Stimulated activated CD8-positive, alpha-beta memory T cell treated with anti-CD3 and anti-CD28 coated beads, Interleukin-15, amount 100 ng/mL, for 4 hours (primary cell): ENCODE measurements at places on chromosomes 7 and 10.

DNA sequence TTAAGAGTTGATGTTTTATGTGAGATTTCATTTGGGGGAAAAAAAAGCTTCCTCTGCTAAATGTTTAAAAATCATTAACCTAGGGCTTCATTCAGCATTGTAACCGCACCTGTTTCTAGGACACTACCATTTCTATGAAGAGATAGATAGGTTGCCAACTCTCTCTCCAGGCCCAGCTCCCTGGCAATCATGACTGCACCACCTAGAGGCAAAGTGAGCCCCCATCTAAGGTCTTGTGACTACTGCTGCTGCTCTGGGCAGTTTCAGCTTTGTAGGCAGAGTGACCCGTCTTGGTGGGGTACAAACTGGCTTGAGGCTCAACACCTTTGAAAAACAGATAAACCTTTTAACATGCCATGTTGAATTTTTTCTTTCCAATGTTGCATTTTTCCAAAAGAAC is 27.3 kb upstream of the MRC1 start:
- DNase-seq, result no peak

DNA sequence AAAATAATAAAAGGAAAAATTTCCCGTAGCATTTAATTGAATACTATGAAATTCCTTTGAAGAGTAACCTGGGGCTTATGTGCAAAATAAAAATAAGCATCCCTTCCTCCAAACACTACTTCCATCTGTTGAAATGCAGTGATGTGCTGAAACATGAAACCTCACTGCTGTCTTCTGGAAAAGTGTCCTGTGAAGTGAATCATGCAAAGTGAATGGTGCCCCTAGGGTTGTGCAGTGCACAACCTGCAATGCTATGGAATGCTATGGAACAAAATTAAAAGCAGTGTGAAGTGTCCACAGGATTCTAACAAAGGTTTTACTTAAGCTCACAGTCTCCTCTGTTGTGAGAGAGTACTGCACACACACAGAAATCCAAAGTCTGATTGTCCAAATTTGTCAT is 480.9 kb downstream of the ETV1 start:
- DNase-seq, result no peak

DNA sequence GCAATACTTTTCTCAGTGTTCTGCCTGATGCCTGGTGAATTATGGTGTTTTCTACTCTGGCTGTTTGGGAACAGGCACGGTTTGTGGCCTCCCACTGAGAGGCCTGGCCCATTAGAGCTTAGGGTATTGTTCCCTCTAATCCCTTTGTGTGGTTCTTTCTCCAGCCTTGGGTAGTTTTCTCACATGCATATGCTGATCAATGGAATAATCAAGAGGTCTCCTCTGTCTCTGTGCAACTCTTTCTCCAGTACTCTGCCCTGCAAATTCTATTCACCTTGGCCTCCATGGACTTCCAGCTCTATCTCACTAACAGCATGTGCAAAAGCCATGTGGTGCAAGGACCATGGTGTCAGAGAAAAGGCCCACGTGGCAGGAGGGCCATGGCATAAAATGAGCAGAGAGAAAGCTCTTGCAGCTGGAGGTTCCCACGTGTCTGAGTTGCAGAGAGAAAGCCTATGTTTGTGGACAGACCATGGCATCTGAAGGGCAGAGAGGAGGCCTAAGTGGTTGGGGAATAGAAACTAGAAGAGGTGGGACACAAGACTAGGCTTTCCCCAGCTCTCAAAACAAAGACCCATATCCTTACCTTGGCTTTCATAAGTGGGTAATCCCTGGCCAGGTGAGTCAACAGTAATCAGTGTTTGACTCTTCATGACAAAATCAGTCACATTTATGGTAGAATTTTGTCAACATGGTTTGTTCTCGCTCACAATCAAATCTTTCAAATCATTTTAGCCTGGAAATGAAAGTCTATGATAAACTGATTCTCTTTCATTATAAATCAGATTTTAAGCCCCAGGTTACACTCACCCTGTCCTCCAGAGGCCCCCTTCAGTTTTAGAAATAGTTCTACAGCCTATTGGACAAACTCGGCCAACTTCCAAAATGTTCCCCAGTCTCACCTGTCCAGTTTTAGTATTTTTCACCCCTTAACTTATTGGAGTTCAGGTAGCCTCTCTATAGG is 17.3 kb downstream of the OPALIN start:
- DNase-seq, result no peak

DNA sequence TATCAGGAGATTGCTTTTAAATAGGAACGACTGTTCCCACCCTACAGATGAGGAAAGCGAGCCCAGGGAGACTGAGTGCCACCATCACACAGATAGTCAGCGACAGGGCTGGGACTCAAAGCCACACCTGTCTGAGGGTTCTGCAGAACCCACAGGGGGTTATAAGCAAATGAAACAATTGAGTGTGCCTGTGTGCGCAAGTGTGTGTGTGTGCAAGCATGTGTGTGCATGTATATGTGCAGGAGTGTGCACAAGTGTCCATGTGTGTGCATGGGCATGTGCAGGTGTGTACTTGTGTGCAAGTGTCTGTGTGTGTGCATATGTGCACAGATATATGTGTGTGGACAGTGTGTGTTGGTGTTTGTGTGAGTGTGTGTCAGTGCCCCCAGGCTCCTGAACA is 280.2 kb downstream of the GRID1 start:
- DNase-seq, result no peak

- DNase-seq, result no peak
Measured at GRCh38 chr7:141128506-141128905, 54.6 kb downstream of the TMEM178B start.

- no peak for DNase-seq
Measured at GRCh38 chr10:33377658-33378025, 43.2 kb upstream of the NRP1 start.

GRCh38 chr7:25830215-25830614 is 321.8 kb upstream of the NFE2L3 start:
- no peak for DNase-seq

DNA sequence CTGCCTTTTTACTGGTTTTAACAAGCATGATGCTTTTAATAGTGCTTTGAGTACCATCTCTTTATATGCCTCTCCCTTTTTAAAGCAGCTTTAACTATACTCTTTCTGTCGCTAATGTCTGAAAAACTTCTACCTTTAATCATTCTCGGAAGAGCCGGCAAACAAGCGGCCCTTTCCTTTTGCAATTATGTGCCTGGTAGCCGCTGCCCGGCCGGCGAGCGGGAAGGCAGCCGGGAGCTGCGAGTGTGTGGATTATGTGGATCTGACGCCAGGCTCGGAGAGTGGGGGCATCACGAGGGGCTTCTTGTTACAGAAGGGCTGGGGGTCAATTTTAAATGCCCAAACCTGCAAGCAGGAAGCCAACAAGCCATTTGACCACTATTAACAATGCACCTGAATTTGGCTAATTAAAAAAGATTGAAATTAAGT is 120.9 kb downstream of the BUB3 start:
- DNase-seq, result no peak

DNA sequence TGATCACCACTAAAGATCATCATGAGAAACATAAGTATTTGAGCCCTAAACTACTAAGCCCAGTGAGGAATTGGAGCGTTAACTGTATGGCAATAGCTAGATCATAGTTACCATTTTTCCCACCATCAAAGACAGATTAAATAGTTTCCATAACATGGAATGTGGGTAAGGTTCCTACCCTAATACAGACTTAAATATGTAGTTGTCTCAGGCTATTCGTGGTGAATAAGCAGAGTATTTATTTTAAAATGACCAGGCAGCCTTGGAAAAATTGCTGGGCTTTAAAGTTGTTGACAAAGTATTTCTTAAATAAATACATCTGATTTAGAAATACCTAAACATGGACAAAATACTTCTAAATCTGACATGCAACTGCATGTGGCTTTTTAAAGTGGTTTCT is 106.8 kb downstream of the NT5C2 start:
- DNase-seq, result no peak

GRCh38 chr10:56585447-56586171 is 224.6 kb upstream of the ZWINT start:
- no peak for DNase-seq

DNA sequence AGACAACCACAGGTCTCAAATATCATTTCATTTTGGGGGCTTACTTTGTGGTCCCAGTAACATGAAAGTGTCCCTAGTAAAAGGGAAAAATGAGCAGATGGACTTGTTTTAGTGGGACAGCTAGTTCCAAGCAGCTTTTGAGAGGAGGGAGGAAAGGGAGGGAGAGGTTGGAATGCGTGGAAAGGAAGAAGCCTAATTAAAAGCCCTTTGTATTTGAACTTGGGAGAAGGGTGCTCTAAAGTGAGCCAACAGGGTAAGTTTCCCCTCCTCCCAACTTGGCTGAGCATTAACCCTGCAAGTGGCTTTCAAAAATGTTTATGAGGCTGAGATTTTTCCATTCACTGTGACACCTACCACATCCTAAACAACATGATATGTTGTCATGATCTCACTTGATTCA is 38.8 kb upstream of the LYZL1 start:
- no peak for DNase-seq

GRCh38 chr10:128875030-128875744 is 591.9 kb upstream of the MGMT start:
- DNase-seq, result no peak

DNA sequence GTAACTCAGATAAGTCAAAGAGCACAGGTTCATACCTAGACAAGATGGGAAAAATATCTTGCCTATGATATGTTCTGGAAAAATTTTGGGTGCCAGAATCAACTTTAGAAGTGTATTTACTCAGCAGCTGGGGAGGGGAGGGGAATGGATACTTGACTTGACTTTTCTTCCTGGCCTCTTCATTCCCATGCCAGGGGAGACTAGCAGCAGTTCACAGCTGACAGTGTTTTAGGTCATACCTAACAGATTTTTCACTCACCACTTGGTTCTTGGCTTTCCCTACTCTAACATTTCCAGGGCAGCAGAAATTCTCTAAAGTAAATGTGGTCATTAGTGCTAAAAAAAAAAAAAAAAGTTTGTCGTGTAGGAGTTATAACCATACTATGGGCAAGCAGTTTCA is 46.3 kb downstream of the TAS2R16 start:
- DNase-seq, result no peak

DNA sequence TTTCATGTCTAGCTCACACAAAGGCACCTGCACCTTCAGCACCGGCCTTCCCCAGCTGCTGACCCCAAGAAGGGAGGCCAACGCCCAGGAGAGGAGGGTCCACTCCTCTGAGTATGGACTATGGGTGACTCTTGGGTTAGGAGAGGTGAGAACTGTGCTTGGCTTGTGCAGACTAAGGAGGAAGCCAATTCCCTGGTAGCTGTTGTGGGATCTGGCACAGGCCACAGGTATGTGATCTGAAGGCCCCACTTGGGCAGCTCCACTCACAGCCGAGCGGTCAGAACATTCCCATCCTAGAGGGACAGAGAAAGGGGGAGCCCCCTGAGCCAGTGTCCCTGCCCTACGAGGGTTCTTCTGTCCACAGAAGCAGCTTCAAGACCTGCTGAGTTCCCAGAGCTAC is 52.8 kb upstream of the FIGNL1 start:
- DNase-seq, result no peak

GRCh38 chr10:84214612-84215235 is 10.6 kb downstream of the LRIT2 start:
- no peak for DNase-seq

- no peak for DNase-seq
Measured at GRCh38 chr10:32104622-32105509, 48.6 kb upstream of the KIF5B start.

DNA sequence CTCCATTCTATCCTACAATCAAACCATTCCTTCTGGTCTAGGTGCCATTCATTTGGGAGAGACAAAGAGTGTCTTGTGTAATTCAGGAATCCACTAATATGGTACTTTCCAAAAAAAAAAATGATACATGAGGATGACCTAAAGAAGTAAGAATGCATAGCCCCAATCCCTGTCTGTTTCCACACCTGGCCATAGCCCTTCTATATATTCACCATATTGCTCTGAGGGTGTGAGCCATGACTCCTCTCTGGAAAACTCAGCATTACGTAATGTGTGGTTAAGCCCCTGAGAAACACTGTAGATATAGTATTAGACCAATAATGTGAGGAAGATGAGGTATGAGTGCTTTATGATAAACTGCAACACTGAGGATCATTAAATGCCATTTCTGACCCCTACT is 592.7 kb downstream of the INHBA start:
- no peak for DNase-seq

- DNase-seq, result no peak
Measured at GRCh38 chr7:1899196-1899595, 229.1 kb downstream of the ELFN1 start.

- DNase-seq, result no peak
Measured at GRCh38 chr7:54811041-54811845, 52.2 kb upstream of the SEC61G start.

DNA sequence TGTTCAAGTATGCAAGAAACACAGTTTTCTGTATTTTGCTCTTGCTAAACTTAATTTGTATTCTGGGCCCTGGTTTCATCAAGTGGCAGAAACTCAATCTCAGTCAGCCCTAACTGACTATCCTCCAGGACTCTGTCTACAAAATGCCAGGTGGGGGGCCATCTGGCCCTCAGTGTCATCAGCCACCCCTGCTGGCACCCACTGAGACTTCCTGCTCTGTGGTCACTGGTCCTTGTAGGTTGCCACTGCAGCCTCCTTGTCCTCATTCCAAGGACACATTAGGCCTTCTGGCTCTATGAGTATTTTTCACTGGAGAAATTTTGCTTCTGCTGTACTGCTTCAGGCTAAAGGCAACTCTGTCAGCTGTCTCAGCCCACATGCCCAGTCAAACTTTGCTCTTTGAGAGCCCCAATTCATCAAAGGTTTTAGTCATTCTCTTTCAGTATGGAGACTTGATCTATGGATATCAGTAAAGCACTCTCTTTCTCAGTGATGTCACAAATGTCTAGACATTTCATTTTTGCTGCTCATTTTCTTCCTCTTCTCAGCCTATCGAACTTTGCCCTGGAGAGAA is 163.6 kb downstream of the KCND2 start:
- DNase-seq, result no peak

- DNase-seq, result no peak
Measured at GRCh38 chr7:88290491-88290890, 16.2 kb downstream of the STEAP4 start.

GRCh38 chr7:66627151-66627681 is 1.5 kb upstream of the KCTD7 start:
- no peak for DNase-seq

DNA sequence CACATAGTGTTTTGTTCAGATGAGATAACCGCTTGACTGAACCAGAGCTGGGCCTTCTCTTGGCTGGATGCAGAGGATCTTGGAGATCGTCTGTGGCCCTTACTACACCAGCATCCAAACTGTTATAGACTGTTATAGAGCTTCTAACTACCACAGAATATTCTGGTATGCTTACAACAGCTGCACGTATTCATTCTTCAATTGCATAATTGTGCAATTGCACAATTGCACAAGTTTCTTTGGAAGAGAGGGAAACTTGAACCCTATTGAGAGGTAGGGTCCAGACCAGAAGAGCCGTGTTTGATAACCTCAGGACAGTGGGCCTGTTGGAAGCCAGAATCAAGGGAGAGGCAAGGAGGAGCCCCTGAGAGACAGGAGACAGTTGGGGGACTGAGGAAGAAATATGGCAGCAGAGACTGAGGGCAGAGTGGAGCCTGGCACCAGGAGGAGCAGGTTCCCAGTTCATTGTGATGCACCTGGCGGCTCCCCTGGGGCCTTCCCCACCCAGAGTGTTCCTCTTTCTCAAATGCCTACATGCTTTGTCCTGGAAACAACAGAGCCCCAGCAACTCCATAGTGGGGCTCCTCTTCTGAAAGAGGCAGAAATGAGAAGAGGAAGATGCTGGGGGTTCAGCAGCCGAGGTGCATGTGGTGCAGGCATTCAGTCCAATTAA is 64.1 kb downstream of the PTPRZ1 start:
- DNase-seq, result no peak
